ENCODE measurements at places on chromosomes 12 and 14.

DNA sequence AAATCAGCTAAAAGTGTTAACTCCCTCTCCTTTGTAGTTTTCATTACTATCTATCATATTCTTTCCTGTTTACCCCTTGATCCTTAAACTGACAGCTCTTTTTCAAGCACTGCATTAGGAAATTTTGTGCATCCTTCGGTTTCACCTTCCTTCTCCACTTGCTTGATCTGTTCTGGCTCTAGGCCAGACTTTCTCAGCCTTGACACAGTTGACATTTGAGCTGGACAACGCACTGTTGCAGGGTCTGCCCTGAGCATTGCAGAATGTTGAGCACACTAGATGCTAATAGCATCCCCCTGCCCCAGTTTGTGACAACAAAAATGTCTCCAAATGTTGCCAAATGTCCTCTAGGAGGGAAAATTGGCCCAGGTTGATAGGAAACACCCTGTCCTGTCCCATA is 75.4 kb upstream of the KCNJ8 start:
- no peak for DNase-seq

DNA sequence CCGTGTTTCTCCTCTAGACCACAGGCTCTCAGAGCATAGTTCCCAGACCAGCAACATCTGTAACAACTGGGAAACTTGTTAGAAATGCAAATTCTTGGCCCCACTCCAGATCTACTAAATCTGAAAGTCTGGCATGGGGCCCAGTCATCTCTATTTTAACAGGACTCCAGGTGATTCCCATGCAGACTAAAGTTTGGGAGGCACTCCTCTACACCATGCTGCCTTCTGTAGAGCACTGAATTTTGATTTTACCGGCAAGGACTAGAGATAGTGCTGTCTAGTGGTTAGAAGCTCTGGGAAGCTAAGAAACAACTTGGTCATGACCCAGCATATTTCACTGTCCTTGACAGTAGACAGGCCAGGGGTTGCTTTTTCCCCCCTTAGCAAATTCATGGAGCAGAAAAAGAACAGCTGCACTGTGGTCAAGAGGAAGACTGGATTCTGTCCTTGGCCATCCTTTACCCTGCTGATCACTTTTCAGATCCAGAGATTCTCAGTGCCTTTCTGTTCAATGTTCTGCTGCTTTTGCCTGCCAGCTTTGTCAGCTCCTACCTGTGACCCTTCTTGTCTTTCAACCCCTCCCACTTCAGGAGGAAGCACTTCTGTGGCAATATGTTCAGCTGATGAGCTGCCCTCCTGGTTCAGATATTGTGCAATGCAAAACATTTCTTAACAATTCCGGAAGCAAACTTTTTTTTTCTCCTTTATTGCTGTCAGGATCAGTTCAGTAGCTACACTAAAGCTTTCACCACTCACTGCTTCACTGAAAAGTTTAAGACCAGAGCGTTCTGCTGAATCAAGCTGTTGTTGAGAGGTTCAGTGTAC is 133.8 kb upstream of the NUDT4 start:
- peak; percentile 75 for DNase-seq

GRCh38 chr14:104638927-104639450 is 34.4 kb upstream of the TMEM179 start:
- no peak for DNase-seq

- no peak for DNase-seq
Measured at GRCh38 chr14:71190770-71191374, 283.6 kb downstream of the PCNX1 start.

- no peak for DNase-seq
Measured at GRCh38 chr14:78182722-78183121, 12.5 kb downstream of the NRXN3 start.

DNA sequence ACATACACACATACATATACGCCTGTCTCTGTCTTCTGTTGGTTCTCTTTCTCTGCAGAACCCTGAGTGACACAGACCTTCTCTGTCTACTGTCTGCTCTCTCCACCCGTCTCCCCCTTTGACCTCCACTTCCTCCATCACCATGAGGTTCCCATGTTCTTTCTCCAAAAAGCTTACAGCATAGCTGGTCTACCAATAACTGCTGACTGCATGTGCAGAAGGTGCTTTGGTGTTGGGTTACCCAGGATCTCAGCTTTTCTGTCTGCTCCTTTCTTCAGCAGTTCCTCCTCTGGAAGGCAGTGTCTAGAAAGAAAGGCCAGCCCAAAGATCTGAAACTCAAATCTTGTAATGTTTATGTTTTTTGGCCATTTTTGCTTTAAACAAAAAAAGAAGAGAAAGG is 125.6 kb downstream of the SMOC1 start:
- DNase-seq = no peak

DNA sequence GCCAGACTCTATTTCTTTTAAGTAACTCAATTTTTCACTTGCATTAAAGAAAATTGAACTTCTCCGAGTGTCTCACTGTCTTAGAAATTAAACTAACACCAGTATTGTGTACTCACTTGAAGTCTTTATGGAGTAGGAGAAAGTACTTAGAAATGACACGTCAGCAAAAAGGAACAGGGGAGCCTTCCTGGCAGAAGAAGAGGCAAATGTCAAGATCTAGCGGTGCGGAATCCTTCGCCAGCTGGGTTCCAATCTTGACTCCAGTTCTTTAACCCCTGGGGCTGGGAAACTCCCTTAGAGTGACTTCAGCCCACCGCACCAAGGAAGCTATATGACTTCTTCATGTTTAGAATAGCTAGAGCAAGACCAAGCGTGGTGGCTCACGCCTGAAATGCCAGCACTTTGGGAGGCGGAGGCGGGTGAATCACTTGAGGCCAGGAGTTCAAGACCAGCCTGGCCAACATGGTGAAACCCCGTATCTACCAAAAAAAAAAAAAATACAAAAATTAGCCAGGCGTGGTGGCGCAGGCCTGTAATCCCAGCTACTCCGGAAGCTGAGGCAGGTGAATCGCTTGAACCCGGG is 34.4 kb downstream of the WBP11 start:
- DNase-seq = no peak

GRCh38 chr12:86213012-86213411 is 43.2 kb downstream of the MGAT4C start:
- DNase-seq = no peak

- no peak for DNase-seq
Measured at GRCh38 chr12:116508145-116509121, 50.7 kb upstream of the MAP1LC3B2 start.

DNA sequence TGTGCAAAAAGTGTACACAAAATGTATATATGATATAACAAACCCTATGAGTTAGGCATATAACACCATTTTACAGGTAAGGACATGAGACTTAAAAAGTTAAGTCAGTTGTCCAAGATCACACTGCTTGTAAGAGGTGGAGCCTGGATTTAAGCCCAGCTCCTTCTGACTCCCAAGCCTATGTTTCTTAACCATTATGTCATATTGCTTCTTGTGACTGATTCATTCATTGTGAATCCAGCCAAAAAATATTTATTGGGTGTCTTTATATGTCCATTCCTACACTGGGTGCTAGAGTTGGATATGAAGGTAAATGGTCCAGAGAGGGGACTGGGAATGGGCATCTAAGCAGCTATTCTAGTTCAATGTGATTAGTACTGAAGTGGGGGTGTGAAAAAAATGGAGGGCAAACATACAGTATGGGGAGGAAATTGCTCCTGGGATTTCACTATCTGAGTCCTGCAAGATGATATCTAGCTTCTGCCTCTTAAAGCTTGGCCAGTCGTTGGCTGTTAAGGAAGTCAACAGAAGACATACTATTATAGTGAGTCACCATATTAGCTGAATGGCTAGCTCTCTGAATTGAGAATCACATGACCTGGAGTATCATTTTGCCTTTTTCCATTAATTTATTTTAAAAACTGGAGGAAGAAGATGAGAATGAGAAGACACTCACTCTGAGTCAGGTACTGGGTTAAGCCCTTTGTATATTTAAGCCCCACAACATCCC is 28.8 kb downstream of the PAX9 start:
- DNase-seq = no peak

DNA sequence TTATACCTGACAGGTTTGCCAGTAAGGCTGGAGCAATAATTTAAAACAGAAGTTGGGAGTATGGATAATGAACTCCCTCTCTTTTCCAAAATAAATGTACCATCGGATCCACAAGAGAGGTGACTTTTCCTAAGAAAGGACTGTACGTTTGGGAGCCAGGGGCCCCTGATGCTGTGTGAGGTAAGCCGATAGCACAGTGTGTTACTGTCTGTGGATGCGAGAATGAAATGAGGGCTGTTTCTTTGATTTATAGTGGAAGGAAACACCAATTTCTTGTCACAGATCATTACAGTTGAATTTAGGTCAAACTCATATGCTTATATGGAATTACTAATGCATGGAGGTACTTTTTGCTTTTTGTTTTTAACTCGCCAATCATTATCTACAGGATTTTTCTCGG is 147.7 kb downstream of the ZNF664 start:
- no peak for DNase-seq

DNA sequence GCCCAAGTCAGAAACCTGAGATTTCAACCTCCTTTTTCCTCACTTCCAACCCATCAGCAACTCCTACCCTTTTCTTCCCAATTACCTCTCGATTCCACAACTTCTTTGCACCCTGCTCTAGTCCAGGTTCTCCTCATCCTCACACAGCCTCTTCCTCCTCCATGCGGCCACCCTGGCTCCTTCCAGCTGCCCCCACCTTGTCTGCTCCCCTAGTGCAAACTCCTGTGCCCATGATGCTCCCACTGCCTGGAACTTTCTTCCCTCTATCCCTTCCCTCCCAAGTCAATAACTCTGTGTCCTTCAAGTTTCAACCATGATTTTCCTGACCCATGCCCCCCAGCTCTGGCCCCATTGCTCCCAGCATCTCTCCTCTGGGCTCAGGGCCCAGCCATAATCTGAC is 17.3 kb downstream of the SELPLG start:
- DNase-seq = no peak

DNA sequence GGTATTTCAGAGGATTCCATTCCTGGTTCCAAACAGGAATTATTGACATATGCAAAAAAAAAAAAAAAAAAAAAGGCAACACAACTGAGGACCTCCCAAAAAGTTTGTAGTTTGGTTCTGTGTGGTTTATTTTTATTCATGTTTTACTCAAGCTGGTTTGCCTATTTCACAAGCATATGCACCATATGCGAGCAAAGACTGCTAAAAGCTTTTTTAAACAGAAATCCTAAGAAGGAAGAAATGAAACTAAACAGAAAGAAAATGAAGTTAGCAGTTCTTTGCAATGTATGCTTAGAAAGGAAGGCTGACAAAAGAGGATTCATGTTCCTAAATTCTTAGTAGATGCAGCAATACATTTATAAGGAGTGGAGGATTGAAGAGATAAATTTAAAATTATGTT is 487.6 kb upstream of the FLRT2 start:
- DNase-seq = no peak

- no peak for DNase-seq
Measured at GRCh38 chr14:68871392-68871791, 78.5 kb upstream of the ZFP36L1 start.

- no peak for DNase-seq
Measured at GRCh38 chr12:16330560-16330959, 16.9 kb upstream of the MGST1 start.

GRCh38 chr14:99253890-99254289 is 18.1 kb downstream of the BCL11B start:
- DNase-seq = no peak

GRCh38 chr14:105739331-105740102 is 213.1 kb downstream of the TMEM121 start:
- DNase-seq = no peak

GRCh38 chr12:131499864-131500190 is 211.1 kb upstream of the SFSWAP start:
- DNase-seq = no peak

DNA sequence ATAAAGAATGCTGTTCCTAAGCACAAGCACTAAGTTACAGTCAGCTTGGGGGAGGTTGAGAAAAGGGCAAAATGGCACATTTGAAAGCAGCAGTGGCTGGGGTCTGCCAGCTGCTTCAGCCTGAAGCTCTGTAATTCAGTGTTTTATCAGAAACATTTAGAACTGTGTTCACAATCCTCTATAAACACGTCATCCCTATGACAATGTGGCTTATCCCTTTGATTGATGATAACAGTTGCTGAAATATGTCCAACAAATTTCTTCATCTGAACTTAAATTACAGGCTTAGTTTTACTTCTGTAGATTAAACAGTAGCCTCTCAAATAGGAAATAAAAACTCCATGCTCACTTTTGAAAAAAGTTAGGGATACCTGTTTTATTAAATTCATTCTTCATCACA is 108.8 kb downstream of the VEZT start:
- peak; percentile 86 for DNase-seq

DNA sequence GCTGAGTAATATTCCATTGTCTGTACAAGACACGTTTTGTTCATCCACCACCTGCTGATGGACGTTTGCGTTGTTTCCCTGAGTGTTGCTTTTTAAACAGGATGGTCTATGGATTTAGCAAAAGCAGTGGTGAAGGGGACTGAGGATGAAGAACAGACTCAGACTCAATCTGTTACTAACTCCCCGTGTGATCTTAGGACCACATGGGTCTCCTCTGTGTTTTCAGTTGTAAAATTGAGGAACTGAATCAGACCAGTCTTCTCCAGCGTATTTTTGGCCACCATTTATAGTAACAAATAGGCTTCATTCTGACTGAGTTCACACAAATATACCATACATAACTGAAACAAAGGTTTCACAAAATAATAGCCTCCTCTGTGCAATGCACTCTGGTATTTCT is 85.6 kb downstream of the FOXN3 start:
- DNase-seq = no peak

DNA sequence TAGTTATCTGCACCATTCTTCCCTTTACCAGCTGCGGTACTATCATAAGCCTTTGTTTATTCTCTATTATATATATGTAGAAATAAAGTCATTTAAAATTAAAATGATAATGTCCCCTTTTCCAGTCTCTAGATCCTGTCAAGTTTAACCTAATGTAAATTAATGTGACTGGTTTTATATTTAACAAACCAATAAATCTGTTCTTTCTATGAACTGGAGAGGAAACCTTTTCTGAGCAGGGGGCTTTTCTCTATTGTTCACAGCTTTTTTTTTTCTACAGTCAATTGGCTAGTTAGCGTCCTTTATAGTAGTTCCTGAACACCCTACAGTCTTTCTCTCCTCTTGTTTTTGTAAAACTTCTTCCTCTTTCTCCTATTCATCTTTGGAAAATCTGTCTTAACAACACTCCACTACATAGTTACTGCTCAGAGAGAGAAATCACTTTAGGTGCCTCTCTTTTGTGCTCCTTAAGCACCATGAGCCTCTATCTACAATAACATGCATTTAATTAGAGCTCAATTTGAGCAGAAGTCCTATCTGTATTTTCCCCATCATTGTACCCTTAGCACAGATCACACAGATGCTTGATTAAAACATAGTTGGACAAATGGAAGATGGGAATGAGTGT is 332.6 kb upstream of the SYT1 start:
- no peak for DNase-seq

DNA sequence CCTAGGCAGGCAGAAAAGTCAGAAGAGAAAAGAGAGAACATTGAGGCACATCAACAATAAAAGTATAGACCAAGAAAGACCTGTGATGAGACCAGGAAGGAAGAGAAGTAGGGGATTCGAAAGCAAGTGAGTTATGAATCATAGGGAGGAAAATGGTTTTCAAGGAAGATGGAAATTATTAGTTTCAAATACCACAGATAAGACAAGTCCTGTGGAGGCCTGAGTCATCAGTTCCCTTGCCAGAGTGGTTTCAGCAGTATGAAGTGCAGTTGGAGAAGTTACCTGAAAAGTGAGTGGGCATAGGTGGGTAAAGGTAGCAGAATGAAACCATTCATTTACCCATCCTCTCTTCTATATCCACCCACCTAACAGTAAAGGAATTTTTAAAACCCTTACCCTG is 25.2 kb upstream of the TSPAN8 start:
- DNase-seq = peak; percentile 52

GRCh38 chr12:66800046-66800445 is 121.2 kb upstream of the GRIP1 start:
- no peak for DNase-seq

GRCh38 chr12:55651299-55651683 is 14.6 kb downstream of the OR10P1 start:
- no peak for DNase-seq

Measured in fibroblast of skin of abdomen (primary cell).